ENCODE measurements at places on chromosomes 13 and 19.

DNA sequence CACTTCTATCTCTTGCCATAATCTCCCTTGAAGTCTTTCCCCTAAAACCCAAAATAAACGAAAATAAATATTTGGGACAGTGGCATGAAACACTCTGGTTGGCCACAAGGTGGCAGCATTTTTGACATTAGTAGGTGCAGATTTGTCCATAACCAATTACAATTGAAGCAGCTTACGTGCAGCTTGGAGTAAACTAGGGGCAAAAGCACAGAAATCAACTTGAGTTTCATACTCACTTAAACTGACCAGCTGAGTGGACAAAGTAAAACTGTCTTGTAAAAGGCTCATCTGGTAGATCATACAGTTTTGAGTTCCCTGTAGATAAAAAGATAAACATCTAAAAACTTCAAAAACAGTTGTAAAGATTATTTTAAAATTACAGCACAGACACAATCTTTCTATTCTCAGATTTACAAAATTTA is 18.8 kb downstream of the PDCD5 start:
- DNase-seq: peak; percentile 13

DNA sequence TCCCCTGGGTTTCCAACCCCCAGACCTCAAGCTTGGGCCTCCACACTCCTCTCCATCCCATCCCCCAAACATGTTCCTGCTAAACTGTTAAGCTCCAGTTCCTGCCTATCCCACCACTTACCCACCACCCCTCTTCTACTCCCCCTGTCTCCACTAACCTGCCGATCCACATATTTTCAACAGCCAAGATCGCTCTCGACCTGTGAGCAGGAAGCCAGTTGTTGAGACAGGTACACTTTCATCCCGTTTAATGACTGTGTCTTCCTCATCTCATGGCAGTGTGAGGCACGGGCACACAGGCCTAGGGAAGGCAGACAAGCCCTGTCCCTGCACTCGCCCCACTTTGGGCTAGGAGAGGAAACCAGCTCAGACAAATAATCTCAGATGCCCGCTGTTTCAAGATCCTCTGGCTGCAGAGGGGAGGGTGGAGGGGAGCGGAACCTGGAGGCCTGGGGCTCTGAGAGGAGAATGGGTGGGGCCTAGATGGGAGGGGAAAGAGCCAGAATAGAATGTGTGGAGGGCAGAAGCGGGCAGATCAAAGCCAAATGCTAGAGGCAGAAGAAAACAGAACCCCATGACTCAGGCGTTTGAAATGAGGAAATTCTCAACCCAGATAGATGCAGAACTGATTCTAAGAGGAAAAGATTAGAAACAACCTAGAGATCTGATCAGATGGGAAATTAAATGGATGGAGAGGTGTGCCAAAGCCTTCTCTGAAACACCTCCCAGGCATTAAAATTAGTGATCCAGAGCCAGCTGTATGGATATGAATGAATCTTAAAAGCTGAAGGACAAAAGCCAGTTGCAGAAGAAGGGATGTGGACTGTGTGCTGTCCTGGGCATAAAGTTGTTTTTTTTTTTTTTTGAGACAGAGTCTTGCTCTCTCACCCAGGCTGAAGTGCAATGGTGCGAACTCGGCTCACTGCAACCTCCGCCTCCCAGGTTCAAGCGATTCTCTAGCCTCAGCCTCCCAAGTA is 16.9 kb upstream of the CYP2S1 start:
- no peak for DNase-seq

- no peak for DNase-seq
Observed at GRCh38 chr19:34306213-34306661, 51.9 kb downstream of the GARRE1 start.

- no peak for DNase-seq
Observed at GRCh38 chr19:27922970-27923369, 1290.0 kb downstream of the UQCRFS1 start.

DNA sequence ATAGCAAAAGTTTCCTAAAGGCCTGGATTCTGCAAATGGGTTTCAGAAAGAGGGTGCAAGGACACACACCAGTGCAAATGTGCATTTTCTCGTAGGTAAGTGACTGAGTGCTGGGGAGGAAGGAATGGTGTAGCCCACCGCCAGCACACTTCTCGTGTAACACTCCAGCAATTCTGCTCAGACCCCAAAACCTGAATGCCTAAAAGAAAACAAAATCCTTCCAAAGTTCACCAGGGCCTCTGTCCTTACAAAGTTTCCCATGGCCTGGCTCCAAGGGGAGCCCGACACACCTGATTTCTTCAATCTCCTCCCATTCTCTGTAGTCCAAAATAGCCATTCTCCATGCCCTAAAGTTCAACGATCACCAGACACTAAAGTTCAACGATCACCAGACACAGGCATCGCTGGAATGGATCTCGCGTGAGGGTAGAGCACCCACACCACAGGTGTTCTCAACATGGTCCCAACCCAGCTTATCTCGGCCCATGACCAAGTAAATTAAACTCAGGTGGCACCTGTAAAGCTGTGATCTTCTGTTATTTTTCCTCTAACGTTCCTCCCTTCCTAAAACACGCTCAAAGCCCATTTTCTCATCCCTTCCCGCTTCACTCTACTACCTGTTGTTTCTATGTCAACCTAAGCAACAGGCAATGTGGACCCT is 46.0 kb downstream of the ABCC4 start:
- DNase-seq: no peak

GRCh38 chr19:2540646-2541454 is 64.9 kb downstream of the GADD45B start:
- no peak for DNase-seq

DNA sequence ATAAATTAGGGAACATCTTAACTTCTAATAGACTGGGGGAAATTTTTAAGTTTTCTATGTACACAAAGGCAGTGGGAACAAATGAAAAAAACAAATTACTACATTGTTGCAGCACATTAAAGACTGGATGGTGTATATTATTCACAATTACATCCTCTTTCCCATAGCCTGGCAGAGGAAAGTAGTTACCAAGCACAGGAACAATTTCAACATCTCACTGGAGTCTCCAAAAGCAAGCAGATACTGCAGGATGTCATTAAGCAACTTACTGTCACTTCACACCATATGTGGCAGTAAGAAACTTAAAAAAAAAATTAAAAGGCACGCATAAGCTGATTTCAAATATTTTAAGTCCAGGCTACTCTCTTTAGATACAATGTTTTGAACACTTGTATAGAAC is 6.4 kb upstream of the EFNB2 start:
- no peak for DNase-seq

- DNase-seq: no peak
Observed at GRCh38 chr19:947090-947706, 21.4 kb downstream of the ARID3A start.

DNA sequence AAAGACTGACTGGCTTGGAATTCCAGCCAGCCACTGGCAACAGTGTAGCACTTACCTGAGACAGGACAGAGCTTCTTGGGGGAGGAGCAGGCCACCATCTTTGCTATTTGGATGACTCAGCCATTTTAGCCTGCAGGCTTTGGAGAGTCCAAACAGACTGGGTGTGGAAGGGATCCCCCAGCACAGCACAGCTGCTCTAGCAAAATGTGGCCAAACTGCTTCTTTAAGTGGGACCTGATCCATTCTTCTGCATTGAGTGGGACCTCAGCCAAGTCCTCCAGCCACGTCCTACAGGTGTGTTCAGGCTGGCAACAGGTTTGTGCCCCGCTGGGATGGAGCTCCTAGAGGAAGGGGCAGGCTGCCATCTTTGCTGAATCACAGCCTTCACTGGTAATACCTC is 80.0 kb downstream of the NDFIP2 start:
- no peak for DNase-seq

GRCh38 chr13:44257796-44258195 is 115.8 kb upstream of the SERP2 start:
- DNase-seq: no peak

GRCh38 chr13:36973621-36974295 is 25.4 kb downstream of the ALG5 start:
- no peak for DNase-seq

GRCh38 chr13:110633776-110634175 is 18.4 kb downstream of the NAXD start:
- no peak for DNase-seq

GRCh38 chr19:42023121-42023942 is 29.3 kb upstream of the ATP1A3 start:
- no peak for DNase-seq

DNA sequence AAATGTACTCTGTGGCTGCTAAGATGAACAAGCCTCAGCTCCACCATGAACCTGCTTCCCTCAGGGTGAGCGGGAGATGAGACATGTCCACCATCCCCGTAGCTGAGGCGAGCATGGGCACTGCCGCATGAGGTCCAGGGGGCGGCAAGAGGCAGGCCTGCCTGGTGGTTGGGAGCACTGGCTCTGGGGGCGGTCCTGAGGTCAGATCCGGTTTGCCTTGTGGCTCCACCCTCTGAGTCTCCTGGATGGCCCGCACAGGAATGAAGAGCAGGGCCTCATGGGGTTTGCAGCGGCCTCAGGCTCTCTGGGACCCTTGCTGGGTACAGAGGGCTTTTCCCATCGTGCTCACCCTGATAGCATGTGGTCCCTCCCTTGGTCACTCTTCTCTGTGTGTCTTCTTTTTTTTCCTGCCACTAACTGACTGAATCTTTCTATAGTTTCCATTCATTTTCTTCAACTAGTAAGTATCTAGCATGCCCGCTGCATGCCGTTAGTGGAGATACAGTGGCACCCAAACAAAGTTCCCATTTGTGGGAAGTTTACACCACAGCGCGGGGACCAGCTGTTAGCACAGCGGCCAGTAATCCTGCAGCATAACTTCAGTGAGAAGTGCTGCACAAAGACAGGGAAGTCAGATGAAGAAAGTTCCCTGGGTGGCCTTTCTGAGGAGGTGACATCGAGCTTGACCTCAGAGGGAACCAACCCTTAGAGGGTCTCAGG is 37.3 kb downstream of the CAPN12 start:
- no peak for DNase-seq

Data from NCI-H1417 treated with DMSO at 0.1 percent for 48 hours (cell line).